Effector memory CD8-positive, alpha-beta T cell (primary cell): ENCODE measurements at places on chromosomes 5 and 9.

GRCh38 chr9:136055715-136056545, 39.2 kb downstream of the NACC2 start:
- peaks cover 26% of the 10 kb centered on the region for H3K4me1 ChIP-seq
- no peak for DNase-seq
- H3K27ac ChIP-seq, result no peak overlapping the region
- no peaks in the 10 kb centered on the region for H3K36me3 ChIP-seq
- H3K4me3 ChIP-seq, result peak overlapping the region; percentile 23
- no peaks in the 10 kb centered on the region for H3K27me3 ChIP-seq

GRCh38 chr5:78671609-78672008, 23.0 kb upstream of the LHFPL2 start:
- no peak for DNase-seq
- H3K4me3 ChIP-seq, result no peak overlapping the region
- H3K4me1 ChIP-seq, result no peaks in the 10 kb centered on the region
- H3K27me3 ChIP-seq, result peaks cover 27% of the 10 kb centered on the region
- H3K27ac ChIP-seq, result no peak overlapping the region

- H3K4me1 ChIP-seq, result no peaks in the 10 kb centered on the region
- H3K27me3 ChIP-seq, result no peaks in the 10 kb centered on the region
- no peak for DNase-seq
- no peak overlapping the region for H3K4me3 ChIP-seq
- H3K27ac ChIP-seq, result no peak overlapping the region
Measured at GRCh38 chr9:117286245-117286644, 128.6 kb downstream of the ASTN2 start.

- no peaks in the 10 kb centered on the region for H3K4me1 ChIP-seq
- no peak for DNase-seq
- H3K36me3 ChIP-seq, result no peaks in the 10 kb centered on the region
- no peak overlapping the region for H3K27ac ChIP-seq
- H3K4me3 ChIP-seq, result no peak overlapping the region
- H3K27me3 ChIP-seq, result peaks cover 69% of the 10 kb centered on the region
Measured at GRCh38 chr5:171542525-171543140, 123.2 kb downstream of the FGF18 start.

DNA sequence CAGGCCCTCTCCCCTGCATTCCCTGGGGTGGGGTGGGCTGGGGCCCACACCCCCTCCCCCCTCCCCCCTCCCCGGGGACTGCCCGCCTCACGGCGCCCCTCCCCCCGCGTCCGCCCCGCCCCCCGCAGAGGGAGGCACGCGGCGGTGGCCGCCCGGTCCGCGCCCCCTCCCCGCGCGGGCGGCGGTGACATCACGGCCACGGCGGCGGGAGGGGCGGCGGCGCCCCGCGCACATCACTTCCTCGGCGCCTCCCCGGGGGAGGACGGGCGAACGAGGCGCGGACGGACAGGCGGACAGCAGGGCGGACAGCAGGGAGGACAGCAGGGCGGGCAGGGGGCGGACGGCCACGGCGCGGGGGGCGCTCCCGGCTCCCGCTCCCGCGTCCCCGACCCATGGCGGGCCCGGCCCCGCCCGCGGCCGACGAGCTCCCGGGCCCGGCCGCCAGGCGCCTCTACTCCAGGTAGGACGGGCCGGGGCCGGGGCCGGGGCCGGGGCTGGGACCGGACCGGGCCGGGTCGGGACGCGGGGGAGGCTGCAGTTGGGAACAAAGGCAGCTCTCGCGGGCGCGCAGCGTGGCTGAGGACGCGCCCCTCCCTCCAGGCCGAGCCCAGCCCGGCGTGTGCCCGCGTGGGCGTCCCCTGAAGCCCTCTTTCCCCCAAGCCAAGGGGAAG, at the start of gene GPSM1:
TSS of gene GPSM1 (plus strand) at position 236 of the 671 bp plus-strand sequence. CDS start at position 393, 157 bp downstream.
- no peak for DNase-seq
- peak within 1 kb of the TSS; percentile 74 for H3K4me3 ChIP-seq
- H3K27ac ChIP-seq, result peak within 1 kb of the TSS; percentile 63

DNA sequence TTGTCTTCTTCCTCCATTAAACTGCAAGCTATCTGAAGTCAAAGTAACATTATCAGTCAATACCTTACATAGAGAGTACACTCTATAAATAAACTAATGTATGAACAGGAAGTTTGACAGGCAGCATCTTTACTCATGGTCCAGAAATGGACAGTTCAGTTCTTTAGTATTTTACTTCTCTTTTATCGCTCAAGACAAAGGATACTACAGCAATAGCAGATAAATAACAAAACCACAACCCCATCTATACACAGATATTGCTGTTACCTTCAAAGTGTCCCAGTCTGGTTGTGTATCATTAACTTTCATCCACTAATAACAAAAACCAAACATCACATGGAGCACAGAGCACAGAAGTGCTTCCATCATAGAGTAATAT, 46.4 kb downstream of the SEMA5A start:
- no peak overlapping the region for H3K27ac ChIP-seq
- H3K4me1 ChIP-seq, result no peaks in the 10 kb centered on the region
- H3K27me3 ChIP-seq, result no peaks in the 10 kb centered on the region
- no peak for DNase-seq
- no peak overlapping the region for H3K4me3 ChIP-seq
- no peaks in the 10 kb centered on the region for H3K36me3 ChIP-seq

GRCh38 chr5:59178071-59178470, 595.2 kb downstream of the RAB3C start:
- H3K27me3 ChIP-seq, result no peaks in the 10 kb centered on the region
- H3K27ac ChIP-seq, result peak overlapping the region; percentile 36
- no peak overlapping the region for H3K4me3 ChIP-seq
- peaks cover 3% of the 10 kb centered on the region for H3K4me1 ChIP-seq
- H3K36me3 ChIP-seq, result peaks cover 2% of the 10 kb centered on the region
- DNase-seq, result no peak

DNA sequence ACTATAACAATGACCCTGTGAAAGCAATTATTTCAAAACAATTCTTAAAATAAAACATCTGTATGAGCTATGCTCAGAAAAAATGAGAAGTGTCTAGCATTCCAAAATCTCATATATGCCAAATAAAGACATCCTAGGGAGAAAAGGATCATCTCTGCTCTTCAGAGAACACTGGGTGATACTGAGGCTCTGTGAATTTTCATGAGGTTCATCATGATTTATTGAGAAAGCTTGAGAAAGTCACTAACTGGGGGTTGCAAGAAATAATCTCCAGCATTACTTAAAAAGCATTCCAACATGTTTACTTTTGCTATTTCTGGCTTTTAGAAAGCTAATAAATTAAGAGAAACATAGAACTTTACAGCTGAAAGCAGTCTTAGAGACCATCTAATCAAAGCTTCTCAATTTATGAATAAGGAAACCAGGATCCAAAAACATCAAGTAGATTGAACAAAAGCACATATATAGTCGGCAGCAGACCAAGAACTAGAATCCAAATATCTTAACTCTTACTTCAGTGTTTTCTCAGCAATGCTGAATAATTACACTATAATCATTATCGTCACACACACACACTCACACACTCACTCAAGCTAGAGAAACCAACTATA, 372.8 kb downstream of the NR2F1-AS1 start:
- H3K4me1 ChIP-seq, result no peaks in the 10 kb centered on the region
- H3K27me3 ChIP-seq, result no peaks in the 10 kb centered on the region
- no peak overlapping the region for H3K4me3 ChIP-seq
- no peak for DNase-seq
- no peak overlapping the region for H3K27ac ChIP-seq

DNA sequence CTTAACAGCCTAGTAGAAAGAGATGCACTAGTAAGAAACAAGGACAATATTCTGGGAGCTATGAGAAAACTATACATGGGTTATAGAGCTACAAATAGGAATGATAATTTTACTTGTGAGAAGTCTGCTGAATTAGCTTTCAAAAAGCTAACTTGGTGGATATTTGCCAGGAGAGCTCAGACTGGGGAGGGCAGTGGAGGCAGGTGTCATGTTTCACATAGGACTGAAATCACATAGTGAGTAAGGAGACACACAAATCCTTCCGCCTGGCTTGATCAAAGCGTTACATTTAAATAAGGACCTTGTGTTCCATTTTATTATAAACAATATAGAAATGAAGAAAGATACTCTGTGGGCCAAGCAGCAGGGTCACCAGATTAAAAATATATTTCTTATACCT, 235.0 kb downstream of the ISL1 start:
- H3K4me3 ChIP-seq, result no peak overlapping the region
- no peak overlapping the region for H3K27ac ChIP-seq
- H3K27me3 ChIP-seq, result no peaks in the 10 kb centered on the region
- no peaks in the 10 kb centered on the region for H3K4me1 ChIP-seq
- no peak for DNase-seq

- no peaks in the 10 kb centered on the region for H3K27me3 ChIP-seq
- H3K27ac ChIP-seq, result no peak overlapping the region
- no peaks in the 10 kb centered on the region for H3K36me3 ChIP-seq
Measured at GRCh38 chr9:103427696-103428095, 432.6 kb downstream of the CYLC2 start.

GRCh38 chr5:66197764-66198405, 53.8 kb downstream of the SREK1 start:
- no peaks in the 10 kb centered on the region for H3K27me3 ChIP-seq
- no peak overlapping the region for H3K27ac ChIP-seq
- no peaks in the 10 kb centered on the region for H3K4me1 ChIP-seq
- peaks cover 4% of the 10 kb centered on the region for H3K36me3 ChIP-seq
- no peak for DNase-seq

DNA sequence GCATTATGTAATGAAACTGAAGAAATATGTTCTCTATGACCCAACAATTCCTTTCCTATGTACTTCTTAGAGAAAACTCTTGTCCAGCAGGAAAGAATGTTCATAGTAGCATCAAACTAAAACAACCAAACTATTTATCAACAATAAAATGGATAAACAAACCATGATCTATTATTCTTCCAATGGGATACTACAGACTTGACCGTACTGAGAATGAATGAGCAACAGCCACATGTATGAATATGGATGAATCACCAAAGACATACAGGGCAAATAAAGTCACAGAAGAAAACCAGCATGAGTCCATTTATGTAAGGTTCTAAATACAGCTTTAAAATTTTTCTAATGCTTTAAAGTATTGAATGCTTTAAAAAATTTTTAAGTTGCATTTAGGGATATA, 73.6 kb upstream of the SUSD1 start:
- H3K27me3 ChIP-seq, result no peaks in the 10 kb centered on the region
- peaks cover 28% of the 10 kb centered on the region for H3K36me3 ChIP-seq
- no peak overlapping the region for H3K4me3 ChIP-seq
- DNase-seq, result no peak

GRCh38 chr9:96725576-96725975, 52.3 kb downstream of the ZNF510 start:
- no peak for DNase-seq
- peak overlapping the region; percentile 15 for H3K27ac ChIP-seq
- peaks cover 53% of the 10 kb centered on the region for H3K27me3 ChIP-seq
- H3K4me1 ChIP-seq, result peaks cover 1% of the 10 kb centered on the region
- H3K36me3 ChIP-seq, result peaks cover under 1% of the 10 kb centered on the region

DNA sequence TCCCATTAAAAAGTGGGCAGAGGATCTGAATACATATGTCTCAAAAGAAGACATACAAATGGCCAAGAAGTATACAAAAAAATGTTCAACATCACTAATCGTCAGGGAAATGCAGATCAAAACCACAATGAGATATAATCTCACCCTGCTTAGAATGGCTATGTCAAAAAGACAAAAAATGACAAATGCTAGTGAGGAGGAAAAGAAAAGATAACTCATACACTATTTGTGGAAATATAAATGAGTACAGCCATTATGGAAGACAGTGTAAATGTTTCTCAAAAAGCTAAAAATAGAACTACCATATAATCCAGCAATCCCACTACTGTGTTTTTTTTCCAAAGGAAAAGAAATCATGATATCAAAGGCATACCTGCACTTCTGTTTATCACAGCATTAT, 450.7 kb downstream of the EFNA5 start:
- no peak overlapping the region for H3K4me3 ChIP-seq
- no peaks in the 10 kb centered on the region for H3K4me1 ChIP-seq
- H3K27me3 ChIP-seq, result peaks cover 16% of the 10 kb centered on the region
- no peak overlapping the region for H3K27ac ChIP-seq
- no peak for DNase-seq

GRCh38 chr5:68303754-68304420, 88.3 kb downstream of the PIK3R1 start:
- DNase-seq, result no peak
- H3K4me1 ChIP-seq, result peaks cover 47% of the 10 kb centered on the region
- no peaks in the 10 kb centered on the region for H3K27me3 ChIP-seq
- H3K36me3 ChIP-seq, result peaks cover 24% of the 10 kb centered on the region

DNA sequence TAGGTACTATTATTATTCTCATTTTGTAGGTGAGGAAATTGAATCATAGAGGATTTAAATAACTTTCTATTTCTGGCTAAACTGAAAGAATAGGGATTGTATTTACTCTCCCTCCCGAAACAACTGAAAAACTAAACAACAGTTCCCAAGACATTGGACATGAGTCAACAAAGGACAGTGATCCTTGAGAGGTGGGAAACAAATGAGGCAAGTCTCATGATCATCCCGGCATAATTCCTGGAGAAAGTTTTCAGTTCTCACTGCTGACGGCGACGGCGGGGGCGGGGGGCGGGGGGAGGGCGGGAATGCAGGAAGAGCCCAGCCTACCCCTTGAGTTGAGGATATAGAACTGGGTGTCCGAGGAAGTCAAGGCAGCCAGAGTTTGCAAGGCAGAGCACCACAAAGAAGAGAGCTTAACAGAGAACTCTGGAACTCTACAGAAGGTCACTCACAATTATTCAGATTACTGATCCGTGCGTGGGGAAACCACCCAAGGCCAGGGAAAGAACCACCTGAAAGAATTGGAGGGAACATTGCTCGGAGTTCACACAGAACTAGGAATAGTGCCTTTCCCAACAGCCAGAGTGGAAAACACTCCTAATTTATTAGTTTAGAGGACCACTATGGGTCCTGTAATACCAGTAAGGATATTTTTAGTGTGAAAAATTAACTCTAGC, 27.4 kb upstream of the WHRN start:
- H3K4me1 ChIP-seq, result no peaks in the 10 kb centered on the region
- H3K27me3 ChIP-seq, result peaks cover 26% of the 10 kb centered on the region
- no peaks in the 10 kb centered on the region for H3K36me3 ChIP-seq
- no peak for DNase-seq
- H3K4me3 ChIP-seq, result no peak overlapping the region
- H3K27ac ChIP-seq, result no peak overlapping the region

GRCh38 chr5:63111891-63112290, 533.3 kb downstream of the LRRC70 start:
- no peaks in the 10 kb centered on the region for H3K27me3 ChIP-seq
- no peak overlapping the region for H3K4me3 ChIP-seq
- no peaks in the 10 kb centered on the region for H3K4me1 ChIP-seq
